CD4-positive, alpha-beta T cell treated with Interferon alpha-2 for 1 hour (primary cell): ENCODE measurements at places on chromosomes 13 and 19.

DNA sequence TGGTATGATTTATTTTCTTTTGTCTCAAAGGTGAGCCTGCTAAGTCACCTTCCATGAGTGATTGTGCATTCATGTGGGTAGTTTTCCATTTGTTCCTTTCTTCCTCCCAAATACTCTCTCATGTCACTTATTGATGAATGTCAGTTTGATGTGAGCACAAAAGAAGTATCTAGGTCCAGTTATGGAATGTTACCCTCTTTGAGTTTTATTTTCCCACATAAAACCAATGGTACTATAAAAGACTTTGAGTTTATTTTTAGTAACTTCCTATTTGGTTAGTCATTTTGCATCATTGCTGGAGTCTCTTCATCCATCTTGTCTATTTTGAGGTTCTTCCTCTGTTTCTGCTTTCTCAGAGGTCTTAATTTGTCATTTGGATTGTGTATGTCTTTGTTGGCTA lies 321.3 kb downstream of the GPC6 start:
- no peak for DNase-seq

DNA sequence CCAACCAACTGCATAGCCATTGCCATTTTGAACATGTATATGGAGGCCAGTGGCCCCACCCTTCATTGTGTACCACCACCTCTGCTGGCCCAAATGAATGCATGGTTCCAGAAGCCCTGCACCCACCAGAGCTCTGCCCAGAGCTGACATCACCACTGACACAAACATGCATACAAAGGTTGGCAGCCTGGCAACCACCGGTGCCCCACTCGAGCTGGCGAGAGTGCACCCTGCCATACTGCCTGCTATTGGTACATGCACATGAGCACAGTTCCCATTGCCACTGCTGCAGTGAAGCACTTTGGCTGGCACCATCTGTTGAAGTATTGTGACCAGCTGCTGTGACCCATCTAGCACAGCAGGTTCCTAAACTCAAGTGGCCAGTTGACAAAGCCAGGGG lies 1564.9 kb downstream of the OLFM4 start:
- DNase-seq, result no peak

DNA sequence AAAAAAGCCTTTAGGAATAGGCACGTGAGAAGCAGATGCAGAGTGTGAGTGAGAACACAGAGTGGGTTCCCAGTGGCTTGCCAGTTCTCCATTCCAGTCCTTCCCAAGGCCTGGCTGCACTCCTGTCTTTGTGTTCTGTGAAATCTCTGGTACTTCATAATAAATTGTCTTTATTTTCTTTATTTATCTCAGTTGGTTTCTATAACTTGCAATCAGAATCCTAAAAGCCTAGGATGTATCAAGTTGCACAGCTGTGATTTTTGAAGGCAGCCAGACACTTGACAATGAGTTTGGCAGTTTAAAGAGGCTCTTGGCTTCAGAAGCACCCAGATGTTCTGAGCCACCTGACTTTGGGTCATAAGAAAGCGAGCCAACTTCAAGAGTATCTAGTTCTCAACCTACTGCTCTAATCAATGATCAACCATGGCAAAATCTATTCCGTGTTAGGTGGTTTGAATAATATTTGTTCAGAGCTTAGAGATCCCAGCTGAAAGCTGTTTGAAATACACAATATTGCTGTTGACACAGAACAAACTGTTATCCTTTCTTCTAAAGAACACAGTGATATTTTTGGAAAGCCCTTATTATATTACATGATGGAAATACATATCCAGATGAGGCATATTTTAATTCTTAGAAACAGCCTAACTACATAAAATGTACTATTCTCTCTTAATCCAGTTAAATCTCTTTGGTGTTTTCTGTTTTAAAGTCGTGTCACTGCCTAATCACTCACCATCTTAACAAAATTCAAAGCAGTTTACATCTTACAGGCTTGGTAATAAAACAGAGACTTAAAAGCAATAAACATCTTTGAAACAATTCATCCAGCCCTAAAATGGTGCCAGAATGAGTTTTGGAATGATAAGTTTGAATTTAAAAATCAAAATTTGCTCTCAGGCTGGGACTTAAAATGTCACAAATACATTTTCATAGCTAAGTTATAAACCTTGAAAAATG lies 483.0 kb upstream of the NBEA start:
- DNase-seq, result no peak

DNA sequence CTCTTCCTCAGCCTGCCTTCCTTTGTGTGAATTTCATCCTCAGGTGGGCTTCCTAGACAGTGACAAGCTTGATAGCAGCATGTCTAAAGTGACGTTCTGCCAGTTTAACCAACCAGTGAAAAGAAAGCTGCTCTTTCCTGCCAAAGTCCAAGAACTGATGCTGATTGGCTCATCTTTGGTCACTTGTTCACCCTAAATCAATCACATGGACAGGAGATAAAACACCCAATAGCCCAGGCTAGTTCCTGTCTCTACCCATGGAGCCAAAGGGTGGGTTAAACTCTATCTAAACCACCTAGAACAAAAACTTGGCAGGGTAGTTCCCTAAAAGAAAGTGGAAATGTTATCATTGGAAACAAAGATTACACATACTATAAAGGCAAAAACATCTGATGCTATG lies 50.8 kb downstream of the GPALPP1 start:
- DNase-seq, result no peak

DNA sequence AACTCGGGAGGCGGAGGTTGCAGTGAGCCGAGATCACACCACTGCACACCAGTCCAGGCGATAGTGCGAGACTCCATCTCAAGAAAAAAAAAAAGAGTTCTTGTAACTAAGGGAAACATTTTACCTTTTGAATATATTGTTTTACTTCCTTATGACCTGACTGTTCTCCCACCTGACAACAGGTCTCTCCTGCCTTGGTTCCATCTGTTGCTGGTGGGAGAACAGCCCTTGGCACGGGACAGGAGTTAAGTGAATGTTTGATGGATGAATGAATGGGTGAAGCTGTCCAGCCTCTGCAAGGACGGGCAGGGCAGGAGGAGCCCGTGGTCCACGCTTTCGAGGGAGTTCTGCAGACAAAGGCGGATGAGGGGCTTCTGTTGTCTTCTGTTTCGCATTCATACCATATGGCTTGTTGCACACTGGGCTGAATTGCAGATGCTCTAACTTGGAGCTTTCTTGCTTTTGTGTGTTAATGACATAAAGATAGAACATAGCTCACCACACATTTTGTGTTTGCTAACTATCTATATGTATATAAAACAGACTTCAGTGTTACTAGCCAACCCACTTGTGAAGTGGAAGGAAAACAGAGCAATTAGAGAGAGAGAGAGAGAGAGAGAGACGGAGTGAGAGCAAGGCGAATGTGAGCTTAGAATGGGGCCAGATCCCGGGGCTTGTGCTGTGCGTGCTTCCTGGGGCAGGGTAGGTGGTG lies 16.2 kb upstream of the CCNE1 start:
- DNase-seq, result no peak

DNA sequence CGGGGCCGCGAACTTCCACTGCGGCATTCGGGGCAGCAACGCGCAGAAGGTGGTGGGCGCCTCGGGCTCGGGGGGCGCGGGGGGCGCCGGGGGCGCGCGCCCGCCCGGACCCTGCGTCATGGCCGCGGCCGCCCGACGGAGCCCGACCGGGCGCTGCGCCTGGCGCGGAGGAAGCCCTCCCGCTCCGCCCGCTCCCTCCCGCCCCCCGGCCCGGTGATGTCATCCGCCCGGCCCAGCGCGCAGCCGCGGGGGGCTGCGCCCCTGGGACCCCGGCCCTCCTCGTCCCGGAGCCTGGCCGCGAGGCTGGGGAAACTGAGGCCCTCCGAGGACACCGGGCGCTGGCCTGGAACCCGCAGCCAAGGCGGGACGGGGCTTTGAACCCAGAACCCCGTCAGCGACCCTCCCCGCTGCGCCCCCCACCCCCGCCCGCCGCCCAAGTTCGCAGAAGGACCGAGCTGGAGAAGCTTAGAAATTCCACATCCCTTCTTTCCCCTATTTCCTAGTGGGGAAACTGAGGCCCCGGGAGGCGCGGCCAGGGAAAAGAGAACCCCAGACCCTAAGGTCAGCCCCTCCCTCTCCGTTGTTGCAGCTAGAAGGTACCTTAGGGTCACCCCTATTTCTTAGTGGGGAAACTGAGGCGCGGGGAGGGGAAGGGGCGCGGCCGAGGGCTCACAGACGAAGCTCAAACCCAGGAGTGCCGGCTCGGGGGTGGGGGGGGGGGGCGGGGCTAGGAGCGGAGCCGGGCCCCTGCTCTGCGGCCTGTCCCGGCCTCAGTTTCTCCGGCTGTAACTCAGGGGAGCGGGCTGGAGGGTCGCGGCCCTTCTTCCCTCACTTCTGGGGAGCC lies at the start of gene SHC2:
Gene SHC2, minus strand, starts transcription at position 157 of the 844 bp plus-strand sequence. Its CDS starts 37 bp downstream, at position 120.
- no peak for DNase-seq

- DNase-seq, result no peak
Measured at GRCh38 chr13:42239161-42239560, 32.8 kb upstream of the AKAP11 start.

DNA sequence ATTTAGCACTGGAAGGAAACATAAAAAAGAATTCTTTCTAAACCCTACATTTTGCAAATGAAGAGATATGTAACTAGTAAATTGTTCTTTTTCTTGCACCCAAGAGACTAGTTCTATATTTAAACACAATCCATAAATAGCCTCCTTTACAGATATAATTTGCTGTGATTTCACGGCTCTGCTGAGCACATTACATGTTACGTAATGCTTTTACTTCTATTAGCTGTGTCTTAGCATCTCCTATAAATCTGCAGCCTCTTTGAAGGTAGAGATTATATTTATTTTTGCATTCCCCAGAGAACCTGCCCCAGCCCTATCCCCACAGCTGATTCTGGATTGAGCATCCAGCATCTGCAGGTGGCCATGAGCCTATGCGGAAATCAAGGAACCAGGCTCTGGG lies 32.2 kb downstream of the LACC1 start:
- DNase-seq, result no peak

GRCh38 chr19:53671663-53672062 lies 39.9 kb downstream of the DPRX start:
- DNase-seq, result no peak

- DNase-seq, result peak; percentile 72
Measured at GRCh38 chr19:42440357-42441048, 2.2 kb downstream of the CXCL17 start.

- DNase-seq, result no peak
Measured at GRCh38 chr19:28522545-28522922, 690.4 kb downstream of the UQCRFS1 start.

GRCh38 chr13:98216711-98217285 lies 39.7 kb upstream of the RNF113B start:
- no peak for DNase-seq

- no peak for DNase-seq
Measured at GRCh38 chr13:102399791-102400674, 1.8 kb downstream of the FGF14 start.

DNA sequence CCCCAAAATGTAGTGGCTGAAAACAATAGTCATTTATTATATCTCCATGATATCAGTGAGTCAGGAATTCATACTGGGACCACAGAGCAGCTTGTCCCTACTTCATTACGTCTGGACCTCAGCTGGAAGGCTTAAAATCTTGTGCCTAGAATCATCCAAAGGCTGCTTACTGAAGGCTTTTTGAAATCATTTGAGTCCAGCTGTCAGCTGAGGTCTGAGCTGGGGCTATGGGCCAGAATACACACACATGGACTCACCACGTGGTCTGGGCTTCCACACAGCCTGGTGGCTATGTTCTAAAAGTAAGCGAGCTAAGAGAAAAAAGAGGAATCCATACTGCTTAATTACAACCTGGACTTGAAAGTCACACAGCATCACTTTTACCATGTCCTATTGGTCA lies 209.2 kb downstream of the KCTD12 start:
- no peak for DNase-seq

- peak; percentile 14 for DNase-seq
Measured at GRCh38 chr13:94327318-94327717, 152.2 kb downstream of the DCT start.

GRCh38 chr13:60347690-60348089 lies 49.3 kb upstream of the TDRD3 start:
- DNase-seq, result no peak

- DNase-seq, result no peak
Measured at GRCh38 chr13:28529836-28530235, 34.9 kb upstream of the FLT1 start.

DNA sequence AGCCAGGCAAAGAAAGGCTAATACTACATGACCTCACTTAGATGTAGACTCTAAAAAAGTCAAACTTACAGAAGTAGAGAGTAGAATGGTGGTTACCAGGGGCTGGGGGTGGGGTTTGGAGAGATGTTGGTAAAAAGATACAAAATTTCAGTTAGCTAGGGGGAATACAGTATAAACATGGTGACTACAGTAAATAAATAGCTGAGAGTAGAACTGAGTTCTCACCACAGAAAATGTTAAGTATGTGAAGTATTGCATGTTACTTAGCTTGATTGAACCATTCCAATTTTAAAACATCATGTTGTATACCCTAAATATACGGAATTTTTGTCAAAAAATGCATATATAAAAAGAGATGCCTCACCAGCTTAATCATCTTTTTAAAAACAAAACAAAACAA lies 67.5 kb upstream of the DOCK9 start:
- no peak for DNase-seq

- no peak for DNase-seq
Measured at GRCh38 chr13:60924856-60925255, 490.8 kb downstream of the PCDH20 start.

- no peak for DNase-seq
Measured at GRCh38 chr19:29927944-29928625, 14.0 kb upstream of the URI1 start.

DNA sequence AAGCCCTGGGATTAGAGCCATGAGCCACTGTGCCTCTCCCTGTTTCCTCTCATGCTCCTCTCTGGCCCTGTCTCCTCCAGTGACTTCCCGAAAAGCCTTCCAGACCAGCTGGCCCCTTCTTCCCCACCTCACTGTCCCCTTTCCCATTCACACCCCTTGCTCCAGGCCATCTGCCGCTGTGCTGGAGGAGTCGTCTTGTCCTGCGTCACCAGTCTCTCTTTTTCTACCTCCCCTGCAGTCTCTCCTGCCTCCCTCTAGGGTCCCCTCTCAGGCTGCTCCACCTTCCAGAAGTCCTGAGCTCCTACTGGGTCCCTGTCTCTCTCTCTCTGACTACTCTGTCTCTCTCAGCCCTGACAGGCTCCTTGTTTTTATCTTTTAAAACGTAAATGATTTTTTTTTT lies 5.3 kb upstream of the FFAR1 start:
- no peak for DNase-seq

DNA sequence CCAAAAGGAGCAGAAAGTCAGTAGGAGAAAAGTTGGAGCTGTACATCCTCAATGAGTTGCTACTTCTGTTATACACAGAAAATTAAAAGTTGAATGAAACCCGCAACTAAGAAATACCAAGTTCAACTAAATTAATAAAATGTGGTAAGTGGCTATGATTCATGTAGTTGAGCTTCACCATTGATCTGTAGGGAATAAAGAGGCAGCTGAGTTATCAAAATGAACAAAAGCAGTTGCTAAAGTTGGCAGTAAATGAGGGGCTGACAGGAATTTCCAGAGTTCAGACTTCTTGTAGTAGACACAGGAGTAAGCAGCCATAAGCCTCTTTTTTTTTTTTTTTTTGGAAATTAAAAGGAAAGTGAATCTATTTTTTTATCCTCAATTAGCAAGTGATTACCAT lies 234.6 kb downstream of the POSTN start:
- no peak for DNase-seq

DNA sequence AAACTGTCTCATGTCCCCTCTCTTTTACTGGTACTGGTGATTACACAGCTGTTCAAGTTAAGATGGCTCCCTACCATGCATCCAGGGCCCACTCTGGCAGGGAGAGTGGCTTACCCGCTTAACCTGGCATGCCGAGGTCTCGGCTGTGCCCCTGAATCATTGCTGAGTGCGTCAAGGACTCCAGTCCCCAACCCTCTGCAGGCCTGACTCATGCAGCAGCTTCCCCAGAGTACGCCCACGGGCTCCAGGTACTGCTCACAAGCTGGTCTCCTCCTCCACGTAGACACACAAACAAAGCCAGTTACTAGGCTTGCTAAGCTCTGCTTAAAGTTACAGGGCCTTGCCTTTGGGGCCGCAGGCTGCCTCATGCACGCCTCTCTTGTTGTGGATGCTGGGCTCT lies 447.4 kb downstream of the COG6 start:
- no peak for DNase-seq
